Inflammatory macrophage (primary cell): ENCODE measurements at places on chromosomes 3 and 15.
A peak's percentile ranks its signal among the peaks of the same experiment; 100 is the strongest.

GRCh38 chr3:192090586-192090985 lies 629.6 kb downstream of the PYDC2 start:
- DNase-seq: no peak

- DNase-seq: no peak
Observed at GRCh38 chr3:193996221-193996620, 139.7 kb upstream of the HES1 start.

GRCh38 chr3:160130950-160131349 lies 94.3 kb upstream of the C3orf80 start:
- no peak for DNase-seq

GRCh38 chr3:116300226-116300625 lies 145.1 kb downstream of the LSAMP start:
- DNase-seq: no peak

- DNase-seq: peak; percentile 30
Observed at GRCh38 chr3:141539431-141540187, 52.8 kb downstream of the RASA2 start.

DNA sequence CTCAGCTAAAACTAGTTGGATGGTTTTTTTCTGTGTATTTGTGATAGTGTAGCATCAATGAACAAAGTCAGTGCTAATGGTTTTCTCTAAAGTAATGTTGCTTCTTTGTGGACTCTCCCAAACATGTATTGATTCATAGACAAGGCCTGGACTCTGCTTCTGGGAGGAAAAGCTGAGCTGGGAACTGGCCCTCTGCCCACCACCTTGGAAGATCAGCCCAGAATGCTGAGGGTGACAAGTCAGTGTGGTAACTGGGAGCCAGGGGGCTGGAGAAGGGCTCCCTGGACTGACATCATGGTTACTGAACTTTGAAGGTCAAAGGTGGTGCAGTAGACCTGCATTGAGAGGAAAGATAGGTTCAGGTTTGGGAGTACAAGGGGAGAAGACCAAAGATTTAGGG lies 3.0 kb downstream of the ARHGAP31 start:
- no peak for DNase-seq

DNA sequence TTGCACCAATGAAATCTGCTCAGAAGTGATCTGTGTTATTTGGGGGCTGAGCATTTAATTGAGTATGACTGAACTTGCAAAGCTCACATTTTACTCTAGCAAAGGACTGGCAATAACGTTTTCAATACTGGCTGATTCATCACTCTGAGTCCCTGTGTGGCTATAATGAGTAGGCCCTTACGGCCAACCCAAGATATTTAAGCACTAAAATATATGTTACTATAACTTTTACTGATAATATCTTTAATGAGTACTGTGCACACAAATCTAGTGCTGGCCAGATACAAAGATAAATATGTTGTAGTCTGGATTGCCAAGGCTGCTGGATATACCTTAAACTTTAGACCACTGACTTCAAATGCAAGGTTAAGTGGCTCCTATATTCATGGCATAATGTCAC lies 436.4 kb upstream of the KCNMB2 start:
- no peak for DNase-seq

GRCh38 chr15:100252779-100253417 lies 88.9 kb downstream of the ADAMTS17 start:
- no peak for DNase-seq

DNA sequence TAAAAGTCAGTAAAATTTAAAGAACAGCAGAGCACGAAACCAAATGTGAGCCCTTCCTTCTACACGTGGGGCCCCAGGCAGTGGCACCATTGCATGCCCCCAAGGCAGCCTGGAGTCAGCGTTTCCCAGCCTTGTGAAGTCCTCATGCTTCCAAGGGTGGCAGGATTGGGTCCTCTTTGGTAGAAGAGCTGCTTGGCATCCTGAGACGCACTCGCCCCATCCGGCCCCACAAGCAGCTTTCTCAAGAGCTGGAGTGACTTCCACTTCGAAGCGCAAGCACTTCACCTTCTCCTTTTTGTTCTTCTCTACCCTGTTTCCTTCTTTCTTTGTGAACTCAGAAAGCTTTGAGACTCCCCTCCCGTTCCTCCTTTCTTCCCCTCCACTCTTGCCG lies 34.7 kb downstream of the ZNF710 start:
- peak; percentile 80 for DNase-seq

GRCh38 chr15:81221449-81221848 lies 24.8 kb downstream of the IL16 start:
- no peak for DNase-seq

DNA sequence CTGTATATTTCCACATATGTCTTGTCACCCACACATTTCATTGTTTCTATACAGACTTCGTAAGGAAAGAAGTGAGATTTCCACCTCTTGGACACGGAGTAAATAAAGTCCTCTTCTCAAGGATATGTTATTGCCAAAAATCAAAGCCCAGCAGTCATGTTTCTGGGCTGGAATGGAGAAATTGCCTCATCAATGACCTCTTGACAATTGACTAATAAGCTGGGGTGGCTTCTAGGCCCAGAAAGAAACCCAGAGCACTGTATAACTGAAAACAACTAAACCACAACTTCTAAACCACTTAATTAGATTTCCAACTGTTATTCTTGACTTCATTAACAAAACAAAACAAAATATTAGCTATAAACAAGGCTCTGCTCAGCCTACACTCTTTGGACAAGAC lies 56.4 kb upstream of the SLC24A5 start:
- DNase-seq: no peak

- no peak for DNase-seq
Observed at GRCh38 chr3:138497021-138497420, 62.6 kb downstream of the ESYT3 start.

GRCh38 chr15:26773917-26774316 lies 1.1 kb upstream of the GABRB3 start:
- no peak for DNase-seq

DNA sequence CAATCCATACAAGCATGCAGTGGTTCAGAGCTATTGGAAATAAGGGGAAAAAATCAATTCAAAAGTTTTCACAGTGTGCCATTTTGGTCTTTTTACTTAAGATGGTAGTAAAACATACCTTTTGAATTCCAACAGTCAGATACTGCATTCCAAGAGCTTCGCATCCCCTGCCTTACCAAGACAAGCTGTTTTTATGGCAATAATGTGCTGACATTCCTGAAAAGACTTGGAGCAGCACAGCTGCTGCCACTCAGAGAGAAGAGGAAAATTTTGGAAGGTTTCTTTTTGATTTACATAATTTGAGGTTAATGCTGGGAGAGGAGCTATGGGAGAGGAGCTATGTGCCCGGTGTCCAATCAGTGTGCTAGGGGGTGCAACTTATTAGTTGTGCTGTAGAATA lies 148.3 kb downstream of the FEZF2 start:
- DNase-seq: no peak
